ENCODE measurements at places on chromosomes 13 and 19.

DNA sequence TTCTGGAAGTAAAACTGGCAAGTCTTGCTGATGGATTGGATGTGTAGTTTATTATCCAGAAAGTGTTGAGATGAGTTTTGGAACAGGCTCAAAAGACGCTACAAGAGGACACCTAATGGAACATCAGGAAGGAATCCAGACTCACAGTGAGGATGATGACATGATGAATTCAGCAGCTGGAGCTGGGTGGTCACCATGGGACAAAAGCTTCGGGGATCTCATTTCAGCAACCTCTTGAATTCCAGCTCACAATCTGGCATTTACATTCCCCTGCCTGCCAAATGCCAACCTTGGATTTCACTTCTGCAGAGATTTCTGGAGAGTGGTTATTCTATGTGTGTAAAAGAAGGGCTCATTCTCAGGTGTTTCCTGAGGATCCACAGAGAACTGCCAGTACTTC lies 288.0 kb upstream of the TMTC4 start:
- no peak for DNase-seq

GRCh38 chr13:97935071-97935470 lies 18.4 kb upstream of the IPO5 start:
- DNase-seq = no peak

DNA sequence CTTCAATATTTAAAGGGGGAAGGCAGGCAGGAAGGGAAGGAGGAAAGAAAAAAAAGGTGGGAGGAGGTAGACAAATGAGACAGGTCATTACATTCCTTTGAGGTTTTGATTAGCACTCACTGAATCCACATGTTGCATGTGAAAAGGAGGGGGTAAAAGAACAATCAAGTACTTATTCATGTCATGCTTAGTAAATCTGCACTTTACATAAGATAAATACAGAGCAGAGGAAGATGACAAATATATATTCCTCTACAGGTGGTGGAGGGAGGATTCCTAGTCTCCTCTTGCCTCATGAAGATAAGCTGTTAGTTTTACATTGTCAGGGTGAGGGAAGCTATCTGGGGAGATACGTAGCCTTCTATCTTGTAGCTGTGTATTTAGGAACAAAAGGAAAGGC lies 1645.4 kb upstream of the SPRY2 start:
- peak; percentile 19 for DNase-seq

- no peak for DNase-seq
Measured at GRCh38 chr13:25062479-25062878, 33.5 kb upstream of the PABPC3 start.

GRCh38 chr19:3269916-3270671 lies 45.6 kb downstream of the CELF5 start:
- no peak for DNase-seq

DNA sequence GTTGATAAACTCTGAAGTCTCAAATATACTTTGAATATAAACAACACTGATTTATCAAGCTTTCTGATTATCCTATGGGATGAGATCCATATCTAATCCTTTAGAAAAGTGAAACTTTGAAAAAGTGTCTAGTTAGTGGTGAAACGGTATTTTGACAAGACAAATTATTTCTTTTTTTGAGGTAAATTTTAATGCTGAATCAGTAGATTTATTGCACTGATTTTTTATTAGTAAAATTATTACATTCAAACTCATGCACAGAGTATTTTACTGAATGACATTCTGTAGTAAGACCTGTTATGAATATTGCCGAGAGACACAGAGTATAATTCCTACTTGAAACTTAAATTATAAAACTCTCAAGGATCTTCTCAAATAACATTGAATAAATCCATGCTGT lies 679.1 kb upstream of the SPRY2 start:
- no peak for DNase-seq

GRCh38 chr19:14114854-14115253 lies 2.7 kb downstream of the PRKACA start:
- peak; percentile 21 for DNase-seq

GRCh38 chr19:7333198-7334118 lies 15.3 kb upstream of the ARHGEF18 start:
- DNase-seq = no peak

- peak; percentile 51 for DNase-seq
Measured at GRCh38 chr13:101579281-101579802, 126.9 kb downstream of the ITGBL1 start.

- DNase-seq = no peak
Measured at GRCh38 chr13:101065329-101065728, 351.0 kb downstream of the NALCN start.

GRCh38 chr13:110499621-110500281 lies 61.8 kb downstream of the RAB20 start:
- peak; percentile 90 for DNase-seq

- no peak for DNase-seq
Measured at GRCh38 chr13:20241593-20241992, 9.5 kb upstream of the GJB6 start.

GRCh38 chr13:52353193-52353592 lies 52.8 kb downstream of the THSD1 start:
- DNase-seq = no peak

DNA sequence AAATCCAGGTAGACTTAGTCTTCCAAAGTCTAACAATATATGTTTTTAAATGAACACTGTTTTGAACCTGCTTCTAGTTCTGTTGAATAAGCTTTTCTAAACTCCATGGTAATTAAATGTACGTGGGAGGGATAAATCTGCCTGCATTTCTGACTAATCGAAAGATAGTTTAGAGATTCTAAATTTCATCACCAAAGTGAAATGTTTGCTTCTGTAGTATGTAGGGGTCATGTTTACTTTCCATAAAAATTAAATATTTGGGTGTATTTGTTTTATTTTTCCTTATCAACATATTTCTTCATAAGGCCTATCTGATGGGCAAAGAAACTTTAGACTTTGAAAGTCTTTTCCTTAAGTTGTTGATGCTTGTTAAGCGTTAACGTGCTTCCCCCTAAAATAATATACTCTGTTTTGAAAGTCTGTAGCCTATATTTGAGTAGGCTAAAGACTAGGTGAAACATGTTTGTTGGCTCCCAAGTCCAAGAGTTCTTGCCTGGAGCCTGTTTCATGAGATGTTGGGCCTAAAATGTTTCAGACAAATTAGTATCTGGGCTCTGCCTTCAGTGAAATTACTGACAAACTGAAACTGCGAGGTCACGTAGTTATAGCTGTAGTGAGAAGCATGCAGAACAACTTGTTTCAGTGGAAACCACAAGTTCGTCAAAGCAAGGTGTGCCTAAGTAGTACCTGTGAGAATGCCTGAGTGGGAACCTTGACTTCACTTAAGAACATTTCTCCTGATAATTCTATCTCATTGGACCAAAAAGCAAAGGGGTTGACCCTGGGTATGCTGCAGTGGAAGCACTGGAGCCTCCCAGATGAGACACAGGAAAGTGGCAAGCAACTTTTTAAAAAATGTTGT lies 126.2 kb downstream of the LMO7 start:
- DNase-seq = no peak

GRCh38 chr13:41791056-41791455 lies 169.9 kb downstream of the VWA8 start:
- DNase-seq = no peak

DNA sequence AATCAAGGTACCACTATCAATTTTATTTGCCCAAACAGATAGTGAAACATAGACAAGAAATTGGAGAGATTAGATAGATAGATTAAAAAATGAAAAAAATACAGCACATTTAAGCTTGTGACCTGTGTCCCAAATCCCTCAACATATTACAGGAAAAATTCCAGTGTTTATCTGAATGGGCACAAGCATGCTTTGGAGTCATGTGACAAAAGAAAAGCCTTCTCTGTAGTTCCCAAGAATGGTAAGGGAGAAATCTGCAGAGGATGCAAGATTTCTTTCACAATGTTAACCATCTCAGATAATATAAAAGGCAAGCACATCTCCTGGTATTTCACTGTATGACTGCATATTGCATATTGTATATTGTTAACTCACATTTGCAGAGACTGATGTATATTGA lies 168.0 kb downstream of the PCDH9 start:
- no peak for DNase-seq

All from HT1080 (cell line).